ENCODE measurements at places on chromosomes 6 and 20.

DNA sequence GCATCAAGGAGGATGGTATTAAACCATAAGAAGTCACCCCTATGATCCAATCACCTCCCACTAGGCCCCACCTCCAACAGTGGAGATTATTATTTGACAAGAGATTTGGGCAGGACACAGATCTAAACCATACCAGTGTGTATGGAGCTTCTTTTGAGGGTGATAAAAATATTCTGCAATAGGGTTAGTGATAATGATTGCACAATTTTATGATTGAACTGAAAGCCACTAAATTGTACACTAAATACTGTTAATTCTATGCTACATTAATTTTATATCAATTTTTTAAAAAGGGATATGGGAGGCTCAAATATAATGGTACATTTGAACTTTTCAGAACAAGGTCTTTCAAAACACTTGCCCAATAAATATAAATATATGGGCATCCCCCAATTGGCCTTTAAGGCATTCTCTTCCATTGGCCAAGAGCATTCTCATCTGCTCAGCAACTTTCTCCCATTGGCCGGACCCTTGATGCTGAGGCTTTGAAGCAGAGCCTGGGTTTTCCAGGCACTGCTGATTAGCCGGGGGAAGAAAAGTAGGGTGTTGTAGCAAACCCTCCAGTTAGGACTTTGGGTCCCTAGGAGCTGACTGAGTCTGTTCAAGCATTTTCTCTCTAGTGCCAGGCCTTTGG, 209.9 kb downstream of the LRFN2 start:
- no peak for DNase-seq

DNA sequence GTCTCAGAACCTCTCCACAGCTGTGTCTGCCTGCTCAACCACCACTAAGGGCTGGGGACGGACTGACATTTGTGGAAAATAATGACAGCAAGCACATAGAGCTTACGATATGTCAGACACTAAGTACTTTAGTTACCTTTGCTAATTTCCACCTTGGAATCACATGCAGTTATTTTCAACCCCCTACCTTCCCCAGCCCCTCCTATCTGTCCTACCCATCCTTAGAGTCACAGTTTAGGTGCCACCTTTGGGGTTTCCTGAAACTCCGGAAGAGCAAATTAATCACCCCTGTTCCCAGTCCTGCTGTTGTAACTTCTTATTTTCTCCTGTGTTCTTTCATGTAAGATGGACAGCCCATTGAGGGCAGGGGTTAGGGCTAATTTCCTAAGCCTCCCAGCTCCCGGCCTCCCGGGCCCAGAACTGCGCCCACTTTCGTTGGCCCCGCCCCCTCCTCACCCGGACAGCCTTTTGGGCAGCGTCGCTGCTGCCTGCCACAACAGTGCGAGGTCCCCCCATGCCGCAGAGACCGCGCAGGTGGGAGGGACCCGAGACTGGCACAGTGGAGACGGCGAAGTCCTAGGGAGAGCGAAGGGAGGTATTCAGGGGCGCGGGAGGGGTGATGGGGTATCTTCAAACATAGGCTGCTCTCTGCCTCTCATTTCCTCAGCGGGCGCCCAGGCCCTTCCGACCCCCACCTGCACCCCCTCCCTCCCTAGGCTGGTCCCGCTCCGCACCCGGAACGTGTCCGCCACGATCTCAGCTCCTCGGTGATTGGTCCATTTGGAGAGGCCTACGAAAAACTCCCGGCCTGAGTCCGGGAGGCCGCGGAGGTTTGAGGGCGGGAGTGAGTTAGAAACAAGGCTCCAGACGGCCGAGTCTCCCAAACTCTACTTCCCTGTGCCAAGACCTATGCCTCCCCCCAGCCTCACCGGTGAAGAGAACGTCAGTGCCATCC, 1.1 kb downstream of the DDAH2 start:
- no peak for DNase-seq

GRCh38 chr20:6673071-6673470, 94.4 kb upstream of the BMP2 start:
- no peak for DNase-seq

DNA sequence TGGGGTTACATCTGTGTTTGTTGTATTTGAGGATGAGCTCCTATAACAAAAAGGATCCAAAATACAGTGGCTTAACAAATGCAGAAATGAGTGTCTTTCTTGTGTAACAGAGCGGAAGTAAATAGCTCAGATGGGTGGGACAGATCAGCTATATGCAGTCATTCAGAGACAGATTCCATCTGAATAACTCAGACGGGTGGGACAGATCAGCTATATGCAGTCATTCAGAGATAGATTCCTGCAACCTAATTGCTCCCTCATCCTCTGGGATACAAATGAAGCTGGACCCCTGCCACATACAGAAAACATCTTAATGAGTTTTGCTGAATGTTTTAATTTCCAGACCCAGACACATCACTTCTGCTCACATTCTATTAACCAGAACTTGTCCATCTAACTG, 332.3 kb downstream of the BCKDHB start:
- DNase-seq = no peak

- no peak for DNase-seq
These were observed 955.9 kb upstream of the EYS start for GRCh38 chr6:66662721-66663507.

GRCh38 chr6:136471372-136471771, 78.8 kb downstream of the MAP7 start:
- no peak for DNase-seq

- no peak for DNase-seq
These were observed 11.7 kb upstream of the HCK start for GRCh38 chr20:32040142-32040953.

DNA sequence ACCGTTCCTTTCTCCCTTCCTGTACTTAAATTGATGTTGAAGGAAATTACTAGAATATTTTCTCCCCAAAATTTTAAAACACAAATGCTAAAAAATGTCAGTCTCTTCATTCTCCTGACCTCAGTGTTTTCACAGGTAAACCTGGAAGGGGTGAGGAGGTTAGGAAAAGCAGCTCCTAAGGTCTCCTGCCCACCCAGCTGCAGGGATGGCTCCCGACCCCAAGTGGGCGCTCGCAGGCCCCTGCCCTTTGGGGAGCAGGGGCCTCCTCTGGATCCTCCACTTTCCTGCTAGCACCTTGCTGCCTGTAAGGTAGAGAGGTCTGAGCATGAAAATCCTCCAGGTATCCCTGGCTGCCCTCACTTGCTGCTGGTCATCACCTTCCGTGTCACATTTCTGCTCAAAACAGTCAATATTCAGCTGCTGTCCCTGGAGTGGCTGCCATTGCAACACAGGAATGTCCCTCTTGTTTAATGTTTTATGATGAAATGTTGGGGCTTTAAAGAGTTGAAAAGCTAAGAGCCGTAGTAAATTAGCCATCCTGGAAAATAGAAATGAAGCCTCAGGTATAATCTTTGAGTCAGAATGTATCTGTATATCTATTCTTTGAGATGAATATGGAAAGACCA, 10.9 kb upstream of the HSP90AB1 start:
- no peak for DNase-seq
